ENCODE measurements at places on chromosomes 6 and 20.

DNA sequence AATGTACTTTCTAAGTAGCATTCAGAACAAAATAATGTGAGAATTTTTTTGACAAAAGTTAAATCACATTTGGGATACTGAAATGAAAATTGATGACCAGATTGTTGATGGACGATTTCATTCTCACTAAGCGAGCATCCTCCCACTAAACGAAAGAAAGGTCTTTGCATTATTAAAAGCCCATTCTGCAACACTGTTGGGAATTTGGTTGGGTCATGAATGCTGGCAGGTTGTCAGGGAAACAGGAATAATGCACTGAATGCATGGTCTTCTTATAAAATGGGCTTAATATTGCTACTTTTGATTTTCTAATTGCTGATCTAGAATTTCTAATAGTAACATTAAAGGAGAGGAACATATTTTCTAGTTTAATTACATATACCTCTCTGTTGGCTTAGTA is 229.8 kb downstream of the NKAIN2 start:
- no peak for DNase-seq

DNA sequence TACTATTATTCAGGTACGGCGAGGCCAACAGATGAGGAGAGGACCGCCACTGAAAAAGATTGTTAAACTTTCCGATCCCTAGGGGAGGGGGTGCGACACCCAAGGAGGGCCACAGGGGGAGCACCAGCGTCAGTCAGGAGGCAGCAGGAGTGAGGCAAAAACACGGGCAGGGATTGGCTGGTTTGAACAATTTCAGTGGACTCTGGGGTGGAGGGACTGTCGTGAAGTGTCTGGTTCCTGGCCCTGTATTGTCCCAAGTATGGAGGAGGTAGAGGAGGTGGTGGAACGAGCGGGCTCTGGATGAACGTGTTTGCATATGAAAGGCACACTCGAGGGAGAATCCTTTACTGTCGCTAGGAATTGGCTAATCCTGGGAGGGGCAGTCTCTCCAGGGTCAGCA is 32.5 kb upstream of the MCUR1 start:
- no peak for DNase-seq

DNA sequence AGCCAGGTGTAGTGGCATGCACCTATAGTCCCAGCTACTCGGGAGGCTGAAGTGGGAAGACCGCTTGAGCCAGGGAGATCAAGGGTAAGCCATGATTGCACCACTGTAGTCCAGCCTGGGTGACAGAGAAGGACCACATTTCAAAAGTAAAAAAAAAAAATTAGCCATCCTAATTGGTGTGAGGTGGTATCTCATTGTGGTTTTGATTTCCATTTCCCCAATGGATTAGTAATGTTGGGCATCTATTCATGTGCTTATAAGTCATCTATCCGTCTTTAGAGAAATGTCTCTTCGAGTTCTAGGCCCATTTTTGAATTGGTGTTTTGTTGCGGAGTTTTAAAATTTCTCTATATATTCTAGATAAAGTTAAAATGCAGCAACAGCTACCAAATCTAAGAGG is 21.7 kb downstream of the ABHD12 start:
- no peak for DNase-seq

DNA sequence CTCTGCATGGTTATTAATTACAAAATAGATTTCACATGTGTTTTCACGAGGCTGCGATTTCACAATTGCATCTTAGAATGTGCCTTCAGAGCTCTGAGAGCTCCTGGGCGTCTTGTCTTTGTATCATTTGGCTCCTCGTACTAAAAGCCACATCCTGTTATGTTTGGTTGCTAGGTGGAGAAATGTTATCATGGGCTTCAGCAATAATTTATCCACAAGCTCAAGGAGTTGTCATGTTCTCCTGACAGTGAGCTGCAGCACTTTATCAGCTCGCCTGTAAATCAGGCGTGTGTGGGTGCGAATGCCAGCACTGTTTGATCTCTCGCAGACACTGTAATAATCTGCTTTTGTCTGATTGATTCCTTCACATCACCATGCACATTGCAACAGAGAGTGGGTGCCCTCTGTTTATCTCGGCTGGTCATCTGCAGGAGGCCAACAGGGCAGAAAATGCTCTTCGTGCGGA is 218.6 kb upstream of the ZFP64 start:
- no peak for DNase-seq

DNA sequence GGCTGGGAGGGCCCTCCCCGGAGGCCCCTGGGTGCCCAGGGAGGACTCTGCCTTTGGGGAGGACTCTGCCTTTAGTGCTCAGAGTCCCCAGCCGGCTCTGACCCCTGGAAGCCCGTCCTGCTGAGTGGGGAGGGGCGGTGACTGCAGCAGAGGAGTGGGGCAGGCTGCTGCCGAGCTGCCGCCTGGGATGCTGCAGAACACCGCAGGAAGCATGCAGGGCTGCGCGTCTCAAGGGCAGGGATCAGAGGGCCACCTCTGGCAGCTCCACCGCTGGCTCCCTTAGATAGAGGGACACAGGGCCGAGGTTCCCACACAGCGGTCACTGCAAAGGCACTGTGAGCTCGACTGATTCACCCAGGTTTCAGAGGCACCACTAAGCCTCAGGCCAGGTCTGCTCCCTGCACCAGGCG is 82.2 kb upstream of the GATA5 start:
- DNase-seq, result no peak

GRCh38 chr6:144033816-144034735 is 26.0 kb upstream of the PLAGL1 start:
- DNase-seq, result no peak

GRCh38 chr6:148288541-148288940 is 54.1 kb upstream of the SASH1 start:
- no peak for DNase-seq

DNA sequence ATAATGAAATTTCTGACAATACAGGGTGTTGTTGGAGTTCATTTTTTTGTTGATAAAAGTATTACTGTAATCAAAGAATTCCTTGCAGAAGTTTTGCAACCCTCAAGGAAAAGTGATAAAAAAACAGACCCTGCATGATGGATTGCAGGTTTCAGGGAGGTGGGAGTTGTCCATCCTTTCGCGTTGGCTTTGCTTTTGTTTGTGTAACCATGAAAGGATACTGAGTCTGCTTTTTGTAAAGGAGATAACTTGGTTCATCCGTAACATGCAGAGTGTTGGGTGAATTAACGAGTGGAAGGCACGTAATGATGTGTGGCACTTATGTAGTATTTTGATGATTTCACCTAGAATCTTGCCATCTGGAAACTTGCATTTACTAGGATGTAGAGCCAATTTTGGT is 23.6 kb downstream of the FOXO3 start:
- no peak for DNase-seq

DNA sequence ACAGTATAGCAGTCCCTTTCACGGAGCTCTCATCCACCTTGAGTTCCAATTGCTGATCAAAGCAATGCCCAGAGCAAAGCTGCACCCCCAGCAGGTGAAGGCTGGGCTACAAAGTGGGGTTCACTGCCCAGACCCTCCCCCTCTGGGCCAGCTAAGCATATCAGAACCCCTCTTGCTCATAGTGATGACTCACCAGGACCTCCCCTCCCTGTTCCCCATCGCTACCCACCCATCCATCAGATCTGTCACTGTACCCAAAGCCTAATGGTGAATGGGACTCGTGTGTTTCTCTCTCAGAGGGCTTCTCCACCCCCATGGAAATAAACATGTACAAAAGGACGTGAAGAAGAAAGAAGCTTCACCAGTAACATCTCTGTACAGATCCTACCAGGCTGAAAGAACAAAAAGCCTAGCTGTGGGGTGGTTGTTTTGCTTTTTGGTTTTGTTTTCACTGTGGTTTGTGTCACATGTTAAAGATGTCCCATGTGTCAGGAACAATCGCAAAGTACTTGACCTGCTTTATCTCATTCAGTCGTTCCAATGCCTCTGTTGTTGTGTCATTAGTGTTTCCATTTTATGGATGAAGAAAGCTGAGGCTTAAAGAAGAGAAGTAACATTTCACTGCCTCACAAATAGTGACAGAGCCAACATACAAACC is 518.5 kb downstream of the CD83 start:
- DNase-seq, result no peak

- DNase-seq, result no peak
Observed at GRCh38 chr20:62910217-62910766, 16.0 kb downstream of the DIDO1 start.

DNA sequence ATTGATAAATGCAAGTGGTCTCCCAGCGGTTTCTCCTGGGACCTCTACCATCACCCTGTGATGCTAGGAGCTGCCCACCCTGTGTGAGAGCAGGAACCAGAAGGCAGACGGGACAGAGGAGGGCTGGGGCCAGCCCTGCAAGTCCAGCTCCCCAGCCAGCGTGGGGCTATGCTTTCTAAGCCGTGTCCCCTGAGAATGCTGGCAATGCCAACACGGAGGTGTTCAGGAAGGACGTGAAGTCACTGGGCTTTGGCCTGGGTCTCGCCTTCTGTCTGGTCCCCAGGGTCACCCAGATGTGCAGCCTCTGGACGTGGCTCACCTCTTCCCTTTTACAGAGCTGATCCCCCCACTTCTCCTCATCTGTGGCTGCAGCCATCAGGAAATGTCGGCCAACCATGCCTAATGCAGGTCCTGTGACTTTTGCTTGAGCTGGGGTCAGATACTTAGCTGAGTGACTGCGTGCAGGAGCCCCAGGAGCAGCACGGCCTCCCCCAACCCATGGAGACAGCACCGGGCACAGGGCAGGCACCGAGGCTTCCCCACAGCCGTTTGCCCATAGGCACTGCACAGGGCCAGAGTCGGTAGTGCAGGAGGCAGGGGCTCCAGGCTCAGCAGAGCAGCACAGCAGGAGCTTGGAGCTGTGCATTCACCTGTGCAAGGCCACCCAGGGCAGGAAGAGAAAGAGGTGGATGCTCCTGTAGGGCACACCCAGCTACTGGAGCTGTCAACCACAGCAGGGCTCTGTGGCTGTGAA is 66.2 kb downstream of the GNAS-AS1 start:
- no peak for DNase-seq

DNA sequence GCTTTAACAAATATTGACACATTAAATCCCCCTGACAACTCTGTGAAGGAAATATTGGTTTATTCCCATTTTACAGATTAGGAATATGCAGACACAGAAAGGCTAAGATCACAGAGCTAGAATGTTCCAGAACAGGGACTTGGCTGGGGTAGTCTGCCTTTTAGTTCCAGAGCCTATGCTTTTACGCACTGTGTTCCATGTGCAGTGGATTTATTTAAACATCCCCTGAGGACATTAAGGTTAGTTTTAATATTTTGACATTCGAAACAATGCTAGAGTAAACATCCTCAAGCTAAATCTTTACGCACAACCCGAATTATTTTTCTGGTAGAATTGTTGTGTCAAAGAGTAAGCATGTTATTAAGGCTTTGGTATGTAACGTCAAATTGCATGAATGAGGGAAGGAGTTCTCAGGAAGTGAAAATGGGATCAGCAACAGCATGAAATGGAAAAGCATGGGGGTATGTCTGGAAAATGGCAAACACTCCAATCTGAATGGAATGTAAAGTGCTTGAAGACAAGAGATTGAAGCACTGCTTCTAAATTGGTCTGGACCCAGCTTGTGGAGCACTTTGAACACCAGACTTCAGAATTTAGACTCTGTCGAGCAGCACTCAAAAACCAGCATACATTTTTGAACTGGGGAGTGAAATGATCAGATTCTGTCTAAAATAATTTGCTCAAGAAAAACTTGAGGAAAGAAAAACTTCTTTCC is 429.9 kb downstream of the CD83 start:
- no peak for DNase-seq

GRCh38 chr6:26205161-26205624 is 118.0 kb downstream of the HFE start:
- no peak for DNase-seq

DNA sequence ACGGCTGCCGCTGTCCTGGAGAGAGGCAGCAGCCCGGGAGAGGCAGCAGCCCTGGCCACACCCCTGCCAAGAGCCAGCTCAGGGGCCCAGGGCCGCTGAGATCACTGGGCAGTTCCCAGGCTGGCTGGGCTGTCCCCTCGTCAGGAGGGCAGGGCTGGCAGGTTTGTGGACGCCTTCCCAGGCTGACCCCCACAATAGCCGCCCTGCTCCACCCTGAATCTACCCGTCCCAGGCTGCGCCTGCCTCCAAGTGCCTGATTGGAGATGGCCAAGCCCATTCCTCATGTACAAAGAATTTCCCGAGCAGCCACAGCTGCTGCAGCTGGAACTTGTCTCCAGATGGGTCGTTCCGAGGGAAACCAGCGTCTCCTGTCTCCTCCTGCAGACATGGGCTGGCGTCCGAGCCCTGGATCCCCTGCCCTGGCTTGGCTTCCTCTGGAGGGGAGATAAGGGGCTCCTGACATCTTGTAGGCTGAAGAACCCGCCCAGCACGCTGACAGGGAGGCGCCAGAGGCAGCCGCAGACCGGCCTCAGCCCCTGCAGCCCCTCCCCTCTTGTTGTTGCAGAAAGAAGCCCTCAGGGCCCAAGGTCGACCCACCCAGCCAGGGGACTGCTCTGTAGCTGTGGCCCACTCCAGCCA is 9.4 kb upstream of the GATA5 start:
- no peak for DNase-seq

DNA sequence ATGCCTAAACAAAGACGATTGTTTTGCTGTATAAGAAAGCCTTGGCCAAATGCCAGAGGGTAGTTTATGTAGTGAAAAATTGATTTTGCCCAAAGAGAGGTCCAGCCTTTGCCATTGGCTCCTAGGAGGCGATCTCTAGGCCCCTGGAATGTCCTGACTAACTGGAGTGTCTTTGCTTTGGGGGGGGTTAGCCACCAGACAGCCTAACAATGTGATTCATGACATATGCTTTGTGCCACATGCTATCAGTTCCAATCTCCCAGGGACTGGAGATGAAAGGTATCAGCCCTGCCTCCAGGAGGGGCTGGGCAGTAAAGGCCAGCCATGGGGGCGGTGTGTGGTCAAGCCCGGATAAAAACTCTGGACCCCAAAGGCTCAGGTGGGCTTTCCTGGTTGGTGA is 32.7 kb upstream of the TUBB2A start:
- no peak for DNase-seq

- DNase-seq, result no peak
Observed at GRCh38 chr6:32890831-32891230, 36.8 kb downstream of the PSMB9 start.

GRCh38 chr6:46502486-46503119 is 11.4 kb upstream of the RCAN2 start:
- no peak for DNase-seq

- no peak for DNase-seq
Observed at GRCh38 chr6:149031859-149032598, 285.2 kb downstream of the UST start.

DNA sequence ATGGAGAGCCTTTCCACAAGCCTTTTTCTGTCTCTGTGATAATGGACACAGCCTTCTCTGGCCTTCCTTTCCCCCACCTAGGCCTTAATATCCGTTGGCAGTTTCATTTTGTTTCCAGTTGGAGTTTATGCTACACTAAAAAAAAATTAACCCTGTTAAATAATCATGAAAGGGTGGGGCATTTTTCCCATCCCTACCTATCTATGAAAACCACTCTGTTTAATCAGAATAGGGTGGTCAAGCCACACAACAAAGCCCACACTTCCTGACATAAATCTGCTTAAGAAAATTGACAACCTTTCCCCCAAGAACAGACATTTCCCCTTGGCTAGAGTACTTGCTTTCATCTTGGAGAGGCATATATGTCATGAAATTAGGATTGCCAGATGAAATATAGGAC is 14.2 kb downstream of the TXLNB start:
- no peak for DNase-seq

Measured in esophagus squamous epithelium (tissue), 5 donors.